Activated T-cell treated with anti-CD3 and anti-CD28 coated beads, Interleukin-2, amount 50 U/mL, for 1 hour (primary cell): ENCODE measurements at places on chromosomes 3 and 15.

- no peak for DNase-seq
Measured at GRCh38 chr15:36334059-36334458, 245.4 kb upstream of the CDIN1 start.

GRCh38 chr3:160291290-160291908, 66.2 kb downstream of the C3orf80 start:
- no peak for DNase-seq

GRCh38 chr3:57007521-57008460, 52.7 kb upstream of the SPATA12 start:
- no peak for DNase-seq

DNA sequence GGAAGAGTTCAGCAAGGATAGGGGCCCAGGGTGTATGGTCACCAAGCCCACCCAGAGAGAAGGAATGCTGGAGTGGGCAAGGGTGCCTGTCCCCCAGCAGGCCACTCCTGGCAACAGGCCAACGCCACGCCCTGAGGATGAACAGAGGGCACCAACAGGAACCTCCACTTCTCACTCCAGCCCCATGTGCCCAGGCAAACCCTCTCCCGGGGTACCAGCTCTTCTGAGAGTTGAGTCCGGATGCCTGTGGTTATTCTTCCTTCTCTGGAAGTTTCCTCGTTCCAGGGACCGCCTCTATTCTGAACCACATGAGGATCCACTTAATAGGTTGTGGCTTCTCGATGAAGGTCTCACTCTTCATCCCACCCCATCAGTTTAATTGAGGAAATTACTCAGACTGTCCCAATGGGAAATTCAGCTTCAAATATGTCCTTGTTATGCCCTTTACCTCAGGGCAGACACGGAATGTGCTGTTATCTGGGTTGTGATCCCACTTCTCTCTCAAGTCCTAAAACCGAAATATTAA, 114.3 kb downstream of the LIPC start:
- no peak for DNase-seq

- DNase-seq, result no peak
Measured at GRCh38 chr3:55622733-55623132, 135.6 kb upstream of the WNT5A start.

DNA sequence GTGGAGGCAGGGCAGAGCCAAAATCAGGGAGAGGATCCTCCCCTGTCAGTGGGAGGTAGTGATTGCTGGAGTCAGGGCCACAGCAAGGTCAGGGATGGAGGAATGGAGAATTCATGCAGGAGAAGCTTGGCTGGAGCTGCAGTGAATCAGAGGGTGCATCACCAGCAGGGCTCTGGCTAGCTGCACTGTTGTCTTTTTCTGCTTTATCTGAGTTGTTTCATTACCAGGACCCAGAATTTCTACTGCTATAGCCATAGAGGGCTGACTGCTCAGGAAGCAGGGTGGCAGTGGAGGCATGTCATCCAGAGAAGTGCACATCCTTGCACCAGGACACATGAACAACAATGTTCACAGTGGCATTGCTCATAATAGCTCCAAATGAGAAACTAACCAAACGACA, 113.5 kb upstream of the GALNT15 start:
- DNase-seq, result no peak

DNA sequence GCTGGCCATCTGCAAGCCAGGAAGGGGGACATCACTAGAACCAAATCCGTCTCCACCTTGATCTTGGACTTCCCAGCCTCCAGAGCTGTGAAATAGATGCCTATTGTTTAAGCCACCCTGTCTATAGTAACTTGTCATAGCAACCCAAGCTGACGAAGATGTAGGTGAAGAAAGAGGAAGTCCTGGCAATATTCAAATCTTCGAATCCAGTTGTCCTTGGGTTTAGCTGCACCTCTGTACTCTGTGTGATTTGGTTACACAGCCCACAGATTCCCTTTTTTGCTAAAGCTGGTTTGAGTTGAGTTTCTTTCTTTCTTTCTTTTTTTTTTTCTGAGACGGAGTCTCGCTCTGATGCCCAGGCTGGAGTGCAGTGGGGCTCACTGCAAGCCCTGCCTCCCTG, 68.0 kb upstream of the XCR1 start:
- no peak for DNase-seq

DNA sequence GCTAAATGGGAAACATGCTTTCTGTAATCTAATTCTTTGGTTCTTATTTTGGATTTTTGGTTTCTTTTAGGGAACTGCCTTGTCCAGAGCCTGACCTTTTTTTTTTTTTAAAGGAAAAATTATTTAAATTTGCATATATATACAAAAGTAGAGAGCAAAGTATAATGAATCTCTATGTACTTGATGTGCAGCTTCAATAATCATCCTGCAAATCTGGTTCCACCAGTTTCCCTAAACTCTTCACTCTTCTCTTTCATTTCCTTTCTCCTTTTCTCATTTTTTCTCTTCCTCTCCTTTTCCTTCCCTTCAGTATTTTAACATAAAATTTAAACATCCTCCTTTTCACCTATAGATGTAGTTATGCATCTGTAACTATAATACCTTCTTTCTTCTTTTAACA, 82.5 kb downstream of the USP13 start:
- DNase-seq, result no peak

GRCh38 chr3:154188846-154189245, 67.7 kb downstream of the ARHGEF26 start:
- no peak for DNase-seq

DNA sequence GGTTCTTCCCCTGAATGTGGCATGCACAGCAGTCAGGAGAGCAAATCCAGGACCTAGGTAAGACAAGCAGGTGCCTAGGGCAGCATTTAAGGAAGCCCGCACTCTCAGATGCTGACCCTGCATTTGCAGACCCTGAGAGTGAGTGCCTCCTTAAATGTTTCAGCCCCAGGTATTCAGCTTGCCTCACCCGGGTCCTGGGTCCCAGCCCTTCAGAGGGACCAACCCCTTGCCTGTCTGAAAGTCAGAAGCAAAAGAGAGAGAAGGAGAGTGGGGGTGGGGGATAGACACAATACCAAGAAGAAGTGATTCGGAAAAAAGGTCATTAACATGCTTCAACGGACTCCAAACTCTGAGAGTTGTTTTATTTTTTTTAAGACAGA, 75.0 kb downstream of the MEGF11 start:
- DNase-seq, result no peak

GRCh38 chr3:100023595-100023994, 90.7 kb downstream of the FILIP1L start:
- DNase-seq, result no peak

DNA sequence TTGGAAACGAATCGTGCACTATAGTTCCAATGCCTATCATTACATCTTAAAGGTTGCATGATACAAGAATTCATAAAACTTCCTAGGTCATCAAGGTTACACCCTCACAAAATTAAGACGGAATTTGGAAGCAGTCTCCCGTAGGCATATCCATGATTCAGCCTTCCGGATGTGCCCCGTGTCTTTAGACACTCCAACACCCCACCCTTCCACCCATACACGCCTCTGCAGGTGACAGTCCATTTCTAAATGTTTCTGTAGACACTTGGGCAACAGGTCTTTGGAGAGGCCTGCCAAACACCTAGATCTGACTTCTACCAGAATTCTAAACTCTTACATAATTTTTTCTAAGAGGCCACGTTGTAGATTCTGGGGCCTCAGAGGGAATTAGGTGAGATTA, 49.8 kb downstream of the LDHAL6B start:
- DNase-seq, result no peak

DNA sequence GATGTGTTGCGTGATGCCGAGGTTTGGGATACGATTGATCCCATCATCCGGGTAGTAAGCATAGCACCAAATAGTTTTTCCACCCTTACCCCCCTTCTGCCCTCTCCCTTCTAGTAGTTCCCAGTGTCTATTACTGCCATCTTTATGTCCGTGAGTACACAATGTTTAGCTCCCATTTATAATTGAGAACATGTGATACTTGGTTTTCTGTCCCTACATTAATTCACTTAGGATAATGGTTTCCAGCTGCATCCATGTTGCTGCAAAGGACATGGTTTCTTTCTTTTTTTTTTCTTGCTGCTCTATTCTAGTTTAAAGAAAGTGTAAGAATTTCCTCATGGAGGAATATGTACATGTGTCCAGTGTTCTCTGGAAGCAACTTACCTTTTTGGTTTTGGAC, 51.8 kb downstream of the NSUN3 start:
- no peak for DNase-seq

DNA sequence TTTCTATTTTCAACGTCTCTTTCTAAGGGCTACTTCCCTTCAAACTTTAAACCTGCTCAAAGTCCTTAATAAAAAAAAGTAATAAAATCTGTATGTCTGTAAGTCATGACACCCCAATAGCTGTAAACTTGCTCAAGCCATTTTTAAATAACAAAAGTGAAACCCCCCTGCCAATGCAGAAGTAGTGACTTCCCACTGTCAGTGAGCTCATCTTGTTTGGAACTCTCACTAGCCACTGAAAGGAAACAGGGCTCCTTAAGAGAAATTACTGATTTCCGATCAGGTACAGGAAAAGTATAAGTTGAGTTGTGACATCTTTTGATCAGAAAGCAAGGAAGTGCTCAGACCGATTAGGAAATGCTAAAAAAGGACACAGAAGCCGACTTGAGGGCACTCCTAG, 27.6 kb upstream of the GPR171 start:
- DNase-seq, result no peak

DNA sequence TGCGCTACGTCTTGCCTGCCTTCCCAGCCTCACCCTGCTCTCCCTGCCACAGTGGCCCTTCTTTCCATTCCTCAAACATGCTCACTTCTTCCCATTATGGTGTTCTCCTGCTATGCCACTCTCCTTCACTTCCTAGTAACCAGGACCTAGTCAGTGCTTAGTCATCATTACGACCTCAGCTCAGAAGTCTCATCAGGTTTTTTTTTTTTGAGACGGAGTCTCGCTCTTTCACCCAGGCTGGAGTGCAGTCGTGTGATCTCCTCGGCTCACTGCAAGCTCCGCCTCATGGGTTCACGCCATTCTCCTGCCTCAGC, 149.5 kb downstream of the GREM1 start:
- DNase-seq, result no peak

- no peak for DNase-seq
Measured at GRCh38 chr3:123096731-123097130, 29.9 kb downstream of the PDIA5 start.

DNA sequence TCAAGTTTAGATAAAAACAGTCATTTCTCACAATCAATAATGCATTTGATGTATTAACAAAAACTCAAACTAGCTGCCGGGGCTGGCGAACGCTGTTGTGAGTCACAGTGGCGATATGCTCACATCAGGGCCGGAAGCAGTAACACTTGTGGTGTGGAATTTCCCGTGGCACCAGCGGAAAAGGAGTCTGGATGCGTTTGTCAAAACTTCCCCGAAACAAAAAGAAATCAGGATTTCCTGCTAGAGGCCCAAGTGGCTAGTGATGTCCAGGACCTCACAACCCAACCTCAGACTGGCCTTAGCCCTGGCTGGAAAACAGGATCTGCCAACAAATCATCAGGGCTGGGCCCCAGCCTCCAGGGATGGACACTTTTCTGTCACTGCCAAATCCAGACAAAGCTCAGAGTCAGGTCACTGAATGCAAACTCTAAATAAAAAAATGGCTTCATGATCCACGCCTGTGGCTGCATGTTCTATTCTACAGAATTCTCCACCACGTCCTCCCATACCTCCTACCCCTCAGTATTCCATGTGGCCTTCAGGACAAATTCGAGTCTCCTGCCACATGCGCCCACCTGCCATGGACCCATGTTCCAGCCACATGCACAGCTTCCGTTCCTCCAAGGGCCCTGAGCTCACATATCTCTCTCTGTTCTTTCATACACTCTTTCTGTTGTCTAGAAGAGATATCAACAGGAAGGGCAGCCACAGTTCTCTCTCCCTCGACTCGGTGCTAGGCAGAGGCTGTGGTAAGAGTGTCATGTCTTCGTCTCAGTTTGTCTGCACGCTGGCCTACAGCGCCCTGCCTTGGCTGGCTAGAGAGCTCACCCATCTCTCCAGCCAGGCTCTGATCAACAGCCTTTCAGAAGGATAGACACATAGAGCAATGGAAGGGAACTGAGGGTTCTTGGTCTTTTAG, 35.4 kb downstream of the EHD4 start:
- DNase-seq, result peak; percentile 77

GRCh38 chr3:132394320-132394719, 23.0 kb upstream of the DNAJC13 start:
- no peak for DNase-seq

GRCh38 chr3:43246976-43247375, 39.4 kb upstream of the SNRK start:
- DNase-seq, result no peak

- DNase-seq, result peak; percentile 23
Measured at GRCh38 chr15:33016405-33017024, 178.0 kb downstream of the FMN1 start.

GRCh38 chr3:120080836-120081235, 13.4 kb downstream of the GSK3B start:
- no peak for DNase-seq

DNA sequence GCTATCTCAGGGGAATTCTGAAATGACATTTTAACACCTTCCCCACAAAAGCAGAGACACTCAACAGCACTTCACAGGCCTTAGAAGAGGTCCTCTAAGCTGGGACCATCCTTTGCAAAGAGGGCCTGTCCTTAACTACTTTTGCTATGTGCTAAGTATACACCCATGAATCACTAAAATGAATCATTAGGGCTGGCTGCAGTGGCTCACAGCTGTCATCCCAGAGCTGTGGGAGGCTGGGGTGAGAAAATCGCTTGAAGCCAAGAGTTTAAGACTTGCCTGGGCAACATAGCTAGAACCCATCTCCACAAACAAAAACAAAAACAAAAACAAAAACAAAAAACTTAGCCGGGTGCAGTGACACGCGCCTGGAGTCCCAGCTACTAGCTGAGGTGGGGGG, 53.9 kb upstream of the MELTF start:
- DNase-seq, result no peak

DNA sequence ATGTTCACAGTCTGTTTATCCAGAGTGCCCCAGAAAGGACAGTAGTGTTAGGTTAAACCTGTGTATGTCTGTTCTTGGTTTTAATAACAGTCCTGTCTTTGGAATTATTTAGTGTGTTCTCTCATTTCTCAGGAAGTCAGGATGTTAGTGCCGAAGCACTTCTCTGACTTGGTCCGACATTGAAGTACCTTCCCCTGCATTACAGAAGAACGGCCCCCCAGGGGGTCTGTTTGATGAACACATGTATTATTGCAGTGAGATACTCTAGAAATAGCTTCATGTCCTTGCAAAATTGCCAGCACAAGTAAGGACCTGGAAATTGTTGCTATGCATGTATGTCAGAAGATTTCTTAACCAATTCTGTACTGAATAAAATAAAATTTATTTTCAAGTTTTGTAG, 110.9 kb downstream of the IGF1R start:
- DNase-seq, result no peak

GRCh38 chr3:55329849-55330248, 157.3 kb downstream of the WNT5A start:
- DNase-seq, result no peak
